Stimulated activated CD8-positive, alpha-beta memory T cell treated with anti-CD3 and anti-CD28 coated beads, Interleukin-4, amount 100 ng/mL, for 48 hours (primary cell): ENCODE measurements at places on chromosomes 1 and 21.

DNA sequence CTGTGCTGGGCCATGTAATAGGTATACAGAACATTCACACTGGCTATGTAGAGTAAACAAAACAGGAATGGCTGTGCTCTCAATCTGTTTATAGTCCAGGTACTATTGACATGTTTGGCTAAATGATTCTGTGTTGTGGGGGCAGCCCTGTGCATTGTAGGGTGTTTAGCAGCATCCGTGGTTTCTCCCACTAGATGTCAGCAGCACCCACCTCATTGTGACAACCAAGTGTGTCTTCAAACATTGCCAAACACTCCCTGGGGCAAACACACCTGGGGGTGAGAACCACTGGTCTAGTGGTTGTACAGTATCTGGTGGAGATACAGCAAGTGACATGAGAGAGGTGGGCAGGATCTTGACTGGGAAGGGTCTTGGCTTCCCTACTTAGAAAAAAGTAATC is 80.4 kb upstream of the SPATA6 start:
- no peak for DNase-seq

DNA sequence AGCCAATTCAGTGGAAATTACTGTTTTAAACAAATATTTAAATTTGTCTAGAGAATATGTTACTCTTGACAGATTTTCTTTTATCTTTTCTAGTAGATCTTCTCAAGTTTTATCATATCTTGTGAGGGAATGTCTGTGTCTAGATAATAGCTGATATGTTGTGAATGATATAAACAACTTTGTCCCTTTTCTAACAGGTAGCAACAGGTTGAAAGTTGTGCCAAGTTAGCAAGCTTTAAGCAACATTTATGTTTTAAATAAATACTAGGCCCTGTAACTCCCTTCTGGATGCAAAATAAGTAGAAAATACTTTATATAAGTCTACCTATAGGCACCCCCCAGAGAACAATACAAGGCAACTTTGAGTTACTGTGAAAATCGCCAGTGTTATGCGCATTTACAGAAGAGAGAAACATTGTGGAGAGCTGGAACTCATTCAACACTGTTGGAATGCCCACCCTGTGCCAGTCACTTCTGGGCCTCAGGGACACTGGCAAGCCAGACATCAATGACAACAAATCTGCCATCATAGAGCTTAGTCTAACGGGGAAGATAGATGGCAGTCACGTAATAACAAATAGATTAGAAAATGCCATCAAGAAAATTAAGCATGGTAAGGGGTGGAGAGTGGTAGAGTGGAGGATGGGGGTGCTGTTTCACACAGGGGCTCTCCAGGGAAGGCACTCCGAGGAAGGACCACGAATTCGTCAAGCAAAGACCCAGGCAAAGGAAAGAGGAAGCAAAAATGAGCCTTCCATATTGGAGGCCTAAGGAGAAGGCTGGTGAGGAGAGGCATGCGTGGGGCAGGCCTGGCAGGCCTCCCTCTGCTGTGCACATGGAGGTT is 4.4 kb downstream of the MAP3K21 start:
- no peak for DNase-seq

DNA sequence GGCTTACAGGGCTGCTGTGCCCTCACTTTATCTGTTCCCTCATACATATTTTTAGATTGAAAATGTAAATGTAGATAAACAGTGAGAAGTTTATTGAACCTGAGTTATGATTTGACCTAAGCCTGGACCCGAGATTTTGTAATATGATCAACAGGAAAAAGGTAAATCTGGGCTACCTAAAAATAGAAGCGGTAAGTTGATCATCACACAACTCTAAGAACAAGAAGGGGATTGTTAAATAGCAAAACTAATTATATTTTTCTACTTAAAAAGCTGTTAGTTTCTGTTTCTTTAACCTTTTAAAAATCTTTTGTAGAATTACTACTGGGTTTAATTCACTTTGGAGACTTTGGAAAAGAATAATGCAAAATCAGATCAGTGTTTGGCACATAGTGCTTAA is 35.6 kb downstream of the CAMTA1 start:
- DNase-seq = no peak

DNA sequence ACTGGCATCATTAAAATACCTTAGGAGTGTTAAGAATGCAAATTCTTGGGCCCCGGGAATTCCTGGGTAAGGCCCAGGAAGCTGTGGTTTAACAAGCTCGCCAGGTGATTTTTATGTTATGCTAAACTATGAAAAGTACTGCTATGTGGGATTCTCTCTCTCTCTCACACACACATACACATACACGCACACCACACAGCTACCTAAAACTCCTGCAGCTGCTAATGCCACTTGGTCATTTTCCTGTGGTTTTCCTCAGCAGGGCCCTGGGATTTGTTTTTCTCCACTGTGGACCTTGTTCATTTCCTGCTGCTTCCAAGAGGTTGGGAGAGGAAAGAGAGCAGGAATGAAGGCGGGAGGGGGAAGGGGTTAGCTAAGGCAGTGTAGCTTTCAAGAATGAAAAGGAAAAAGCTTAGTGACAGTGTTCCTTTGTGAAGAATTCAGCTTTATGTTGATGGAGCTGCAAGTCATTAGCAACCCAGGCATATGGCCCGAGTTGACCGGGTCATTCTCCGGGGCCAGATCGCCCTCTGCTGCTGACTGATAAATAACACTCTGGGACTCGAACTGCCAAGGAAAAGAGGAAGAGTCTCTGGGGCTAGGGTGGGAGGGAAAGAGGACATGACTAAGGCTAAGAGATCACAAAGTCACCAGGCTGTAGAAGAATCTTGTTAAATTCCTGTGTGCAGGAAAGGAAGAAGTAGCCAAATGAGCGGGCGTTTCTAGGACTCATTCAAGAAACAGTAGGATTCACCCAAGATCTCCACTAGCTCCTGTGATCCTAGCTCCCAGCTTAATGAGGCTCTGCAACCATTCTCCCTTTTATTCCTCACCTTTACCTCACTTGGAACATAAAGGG is 30.5 kb upstream of the LRIG2 start:
- peak; percentile 46 for DNase-seq

DNA sequence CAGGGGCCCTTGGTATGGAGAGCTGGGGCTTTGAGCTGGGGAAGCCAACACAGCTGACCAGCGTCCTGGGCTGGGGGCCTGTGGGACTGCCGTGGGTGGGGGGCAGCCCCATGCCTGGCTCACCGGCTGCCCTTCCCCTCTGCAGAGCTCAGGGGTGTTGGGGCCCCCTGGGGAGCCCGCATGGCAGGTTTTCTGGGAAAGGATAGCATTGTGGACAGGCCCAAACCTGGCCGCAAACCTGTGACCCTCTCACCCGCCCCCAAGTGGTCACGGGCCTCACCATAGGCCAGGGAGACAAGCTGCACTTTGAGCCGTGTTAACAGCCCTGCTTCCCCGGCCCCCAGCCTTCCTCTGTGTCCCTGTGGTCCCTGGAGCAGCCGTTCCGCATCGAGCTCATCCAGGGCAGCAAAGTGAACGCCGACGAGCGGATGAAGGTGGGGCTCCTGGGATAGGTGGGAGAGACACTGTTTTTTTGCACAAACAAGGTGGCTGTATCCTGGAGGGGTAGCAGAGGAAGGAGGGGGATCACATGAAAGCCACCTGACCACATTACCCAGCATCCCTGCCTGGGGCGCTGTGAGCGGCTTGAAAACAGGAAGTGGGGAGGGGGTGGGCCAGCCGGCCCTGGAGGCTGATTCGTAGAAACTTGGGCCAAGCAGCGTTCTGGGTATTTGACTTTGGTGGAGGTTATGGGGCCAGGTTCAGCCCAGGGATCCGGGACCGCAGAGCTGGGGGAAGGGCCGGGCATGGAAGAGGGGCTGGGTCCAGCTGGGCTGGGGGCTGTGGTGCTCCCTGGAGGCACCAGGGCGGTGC is 65.9 kb downstream of the PIK3CD start:
- peak; percentile 87 for DNase-seq

- no peak for DNase-seq
These were observed 38.8 kb downstream of the NGF start for GRCh38 chr1:115299266-115299665.

DNA sequence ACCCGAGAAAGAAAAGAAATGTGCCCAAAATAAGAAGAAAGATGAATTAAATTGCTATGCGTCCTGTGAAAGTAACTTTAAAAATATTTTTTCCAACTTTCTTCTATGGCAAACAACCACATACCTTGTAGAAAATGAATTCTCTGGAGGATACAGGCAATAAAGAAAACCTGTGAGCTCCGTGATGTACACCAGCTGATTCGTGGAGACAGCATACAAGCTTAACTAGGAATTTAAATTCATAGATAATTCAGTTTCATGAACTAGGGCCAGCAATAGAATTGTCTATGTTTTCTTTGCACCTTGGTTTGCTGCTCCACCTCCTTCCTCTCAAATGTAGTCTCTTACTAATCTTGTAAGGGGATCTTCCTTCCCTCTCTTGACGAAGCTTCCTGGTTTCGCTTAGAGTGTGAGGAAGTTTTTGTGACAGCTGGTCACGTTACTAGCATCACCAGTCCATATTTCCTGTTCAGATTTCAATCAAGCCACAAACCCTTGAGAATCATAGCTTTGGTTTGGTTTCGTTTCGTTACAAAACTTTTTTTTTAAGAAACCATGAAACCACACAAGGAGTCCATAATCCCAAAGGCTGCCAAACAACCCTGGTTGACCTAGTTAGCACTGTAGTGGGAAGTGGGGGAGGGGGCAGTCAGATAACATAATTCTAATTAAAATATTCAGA is 35.8 kb downstream of the GREM2 start:
- peak; percentile 24 for DNase-seq

GRCh38 chr1:229273507-229274232 is 2.8 kb downstream of the RAB4A start:
- DNase-seq = no peak

GRCh38 chr1:55378582-55378981 is 163.4 kb upstream of the USP24 start:
- DNase-seq = peak; percentile 53

DNA sequence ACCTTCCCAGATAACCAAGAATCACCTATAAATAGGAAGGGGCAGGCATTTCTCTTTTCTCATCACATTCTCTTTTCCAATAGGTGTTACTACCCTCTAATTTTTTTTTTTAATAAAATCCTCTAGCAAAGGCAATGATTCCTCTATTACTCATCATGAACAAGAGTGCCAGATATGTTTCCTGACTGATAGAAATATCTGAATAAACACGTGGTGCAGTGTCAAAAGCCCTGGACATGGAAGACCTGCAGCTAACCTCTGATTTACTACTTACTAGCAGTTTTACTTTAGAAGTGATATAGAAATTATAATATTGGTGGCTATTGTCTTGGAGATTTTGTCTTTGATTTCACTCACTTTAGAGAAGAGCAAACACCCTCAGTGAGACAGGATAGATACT is 194.6 kb upstream of the SAMSN1 start:
- DNase-seq = no peak

DNA sequence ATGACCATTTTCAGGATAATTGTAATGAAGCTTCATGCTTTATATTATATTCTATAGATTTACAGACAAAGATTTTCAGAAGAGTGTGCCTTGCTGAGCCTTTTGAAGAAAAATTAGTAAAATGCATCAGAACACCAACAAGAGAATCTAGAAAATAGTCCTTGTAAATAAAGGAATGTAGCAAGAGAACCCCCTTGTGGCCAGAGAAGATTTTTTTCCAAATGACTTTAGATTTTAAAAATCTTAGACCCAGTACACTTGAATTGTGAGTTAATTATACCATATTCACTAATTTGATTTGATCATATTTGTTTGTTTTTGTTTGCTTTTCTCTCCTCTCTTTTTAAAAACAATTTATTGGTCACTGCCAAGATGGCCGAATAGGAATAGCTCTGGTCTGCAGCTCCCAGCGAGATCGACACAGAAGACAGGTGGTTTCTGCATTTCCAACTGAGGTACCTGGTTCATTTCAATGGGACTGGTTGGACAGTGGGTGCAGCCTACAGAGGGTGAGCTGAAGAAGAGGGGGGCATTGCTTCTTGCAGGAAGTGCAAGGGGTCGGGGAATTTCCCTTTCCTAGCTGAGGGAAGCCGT is 12.8 kb upstream of the IFI44L start:
- DNase-seq = no peak

DNA sequence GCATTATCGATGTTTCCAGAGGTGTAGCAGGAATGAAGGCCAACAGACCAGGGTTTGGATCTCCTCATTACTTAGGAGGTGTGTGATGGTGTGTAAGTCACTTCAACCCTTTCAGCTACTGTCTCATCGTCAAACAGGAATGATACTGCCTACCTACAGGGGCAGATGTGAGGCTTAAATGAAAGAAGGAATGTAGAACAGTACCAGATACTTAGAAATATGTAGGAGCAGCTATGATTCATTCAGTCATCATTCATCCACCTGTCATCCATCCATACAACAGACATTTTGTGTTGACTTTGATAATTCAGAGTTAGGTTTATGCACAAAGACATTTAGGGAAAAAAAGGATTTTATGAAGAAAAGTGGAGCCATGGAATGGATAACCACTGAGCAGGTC is 486.9 kb upstream of the DAB1 start:
- no peak for DNase-seq

GRCh38 chr21:37098751-37099150 is 25.7 kb downstream of the TTC3 start:
- no peak for DNase-seq

DNA sequence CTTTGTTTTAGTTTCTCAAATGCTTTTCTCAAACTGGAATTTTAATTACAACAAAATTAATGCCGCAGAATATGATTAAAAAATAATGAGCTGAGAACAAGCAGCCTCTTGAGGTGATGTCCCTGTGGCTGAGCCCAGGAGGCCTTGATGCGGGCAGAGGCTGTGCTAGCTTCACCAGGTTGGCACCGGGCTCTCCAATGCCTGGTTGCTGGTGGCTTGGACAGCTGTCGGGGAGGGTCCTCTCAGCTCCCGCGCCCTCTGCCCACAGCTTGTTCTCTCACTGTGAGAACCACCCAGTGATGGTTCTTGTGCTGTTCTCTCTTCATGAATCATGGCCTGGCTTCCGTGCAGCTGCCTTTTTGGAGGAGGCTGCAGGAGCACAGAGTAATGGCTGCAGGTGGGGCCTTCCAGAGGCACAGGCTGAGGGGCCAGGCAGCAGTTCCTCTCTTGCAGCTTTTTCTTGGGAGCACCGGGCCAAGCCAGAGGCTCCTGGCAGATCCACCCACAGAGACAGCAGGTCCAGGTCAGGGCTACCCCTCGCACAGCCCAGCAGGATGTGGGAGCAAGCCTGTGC is 156.3 kb downstream of the PCBP3 start:
- DNase-seq = no peak

DNA sequence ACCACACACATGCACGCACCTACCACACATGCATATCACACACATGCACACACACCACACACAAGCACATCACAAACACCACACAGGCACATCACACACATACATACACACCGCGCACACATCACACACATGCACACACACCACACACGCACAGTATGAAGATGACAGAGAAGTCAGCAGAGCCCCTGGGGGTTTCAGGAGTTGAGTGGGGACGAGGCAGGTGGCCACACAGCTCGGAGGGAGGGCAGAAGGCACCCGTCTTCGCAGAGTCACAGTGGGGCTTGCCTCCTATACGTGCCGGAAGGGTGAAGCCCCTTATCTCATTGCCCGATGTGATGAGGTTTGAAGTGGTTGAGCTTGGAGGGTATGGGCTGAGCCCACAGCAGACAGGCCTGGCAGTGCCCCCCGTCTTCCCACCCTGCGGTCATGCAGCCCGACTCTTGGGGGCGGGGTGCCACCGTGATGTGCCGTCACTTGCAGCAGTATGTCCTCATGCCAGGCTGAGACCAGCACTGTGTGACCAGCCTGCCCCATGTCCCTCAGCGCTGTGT is 9.9 kb downstream of the PDE9A start:
- DNase-seq = no peak

- no peak for DNase-seq
These were observed 97.3 kb downstream of the TTLL7 start for GRCh38 chr1:83901547-83902155.
